Fibroblast of villous mesenchyme (primary cell): ENCODE measurements at places on chromosomes 12 and 14.
A peak's percentile ranks its signal among the peaks of the same experiment; 100 is the strongest.

DNA sequence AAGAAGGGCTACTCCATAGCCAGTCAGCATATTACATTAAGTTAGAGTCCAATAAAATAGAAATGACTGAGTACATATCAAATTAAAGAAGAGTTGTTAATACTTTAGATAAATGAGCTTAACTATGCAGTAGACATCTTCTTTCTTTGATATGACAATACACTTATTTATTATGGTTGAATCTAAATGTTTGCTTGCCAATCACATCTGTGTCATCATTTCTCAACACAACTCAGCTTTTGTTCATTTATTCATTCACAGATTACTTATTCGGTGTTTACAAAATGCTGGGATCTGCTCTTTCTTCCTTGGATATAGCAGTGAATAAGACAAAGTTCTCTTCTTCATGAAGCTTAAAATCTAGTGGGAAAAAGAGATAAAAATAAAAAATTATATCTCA, 614.6 kb upstream of the ATP2B1 start:
- no peak for DNase-seq

DNA sequence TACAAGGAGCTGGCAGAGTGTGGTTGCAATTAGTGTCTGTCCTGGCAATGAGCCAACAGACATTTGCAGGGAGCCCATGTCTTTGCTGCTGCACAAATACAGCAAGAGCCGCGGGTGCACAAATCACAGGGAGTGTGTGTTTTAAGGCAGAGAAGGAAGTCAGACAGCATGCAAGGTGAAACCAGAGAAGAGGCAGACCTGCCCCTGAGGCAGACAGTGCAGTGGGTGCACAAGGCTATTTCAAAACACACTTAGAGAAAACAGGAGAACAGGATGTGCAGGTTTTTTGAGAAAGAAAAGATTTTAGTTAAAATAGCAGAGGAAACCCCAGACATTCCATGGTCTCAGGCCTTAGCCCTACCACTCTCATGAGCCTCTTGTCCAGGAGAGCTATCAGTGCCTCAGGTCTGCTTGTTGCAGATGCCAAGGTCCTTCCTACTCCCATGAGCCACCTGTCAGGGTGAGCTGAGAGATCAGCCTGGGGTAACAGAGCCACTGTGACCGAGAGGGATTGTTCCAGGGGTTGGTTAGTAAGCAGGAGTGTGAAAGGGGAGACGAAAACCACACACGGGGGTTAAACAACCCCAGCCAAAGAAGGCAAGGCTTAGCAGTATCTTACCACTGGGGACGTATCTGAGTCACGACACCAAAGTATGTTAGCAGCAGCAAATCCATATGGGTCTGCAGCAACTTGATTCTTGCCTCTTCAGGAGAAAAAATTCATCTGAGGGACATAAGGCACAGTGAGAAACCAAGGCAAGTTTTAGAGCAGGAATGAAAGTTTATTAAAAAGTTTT, 78.1 kb downstream of the C14orf132 start:
- peak; percentile 56 for DNase-seq

DNA sequence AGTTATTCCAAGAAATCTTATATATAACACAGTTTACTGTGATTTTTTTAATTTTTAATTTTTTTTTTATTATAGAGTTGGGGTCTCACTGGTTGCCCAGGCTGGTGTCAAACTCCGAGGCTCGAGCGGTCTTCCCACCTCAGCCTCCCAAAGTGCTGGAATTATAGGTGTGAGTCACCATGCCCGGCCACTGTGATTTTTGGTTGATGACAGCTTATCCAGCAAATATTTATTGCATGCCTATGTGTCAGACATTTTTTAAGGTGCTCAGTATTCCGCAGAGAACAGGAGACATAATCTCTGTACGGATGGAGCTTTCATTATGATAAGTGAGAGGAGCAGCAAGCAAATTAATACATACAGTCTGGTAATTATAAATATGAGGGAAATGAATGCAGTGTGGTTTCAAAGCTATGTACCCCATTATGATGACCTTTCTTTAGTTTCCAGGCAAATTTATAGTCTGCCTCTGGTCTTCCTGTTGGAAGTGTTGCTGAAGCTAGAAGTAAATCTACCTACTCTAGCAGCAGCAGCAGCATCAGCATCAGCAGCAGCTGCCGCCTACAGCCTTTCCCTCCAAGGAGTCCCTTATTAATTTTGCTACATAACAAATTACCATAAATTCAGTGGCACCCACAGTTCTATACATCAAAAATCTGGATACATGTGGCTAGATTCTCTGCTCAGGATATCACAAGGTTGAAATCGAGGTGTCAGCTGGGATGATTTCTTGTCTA, 32.3 kb downstream of the FRS2 start:
- no peak for DNase-seq

- DNase-seq = no peak
Measured at GRCh38 chr14:44564908-44565307, 57.8 kb upstream of the FSCB start.

DNA sequence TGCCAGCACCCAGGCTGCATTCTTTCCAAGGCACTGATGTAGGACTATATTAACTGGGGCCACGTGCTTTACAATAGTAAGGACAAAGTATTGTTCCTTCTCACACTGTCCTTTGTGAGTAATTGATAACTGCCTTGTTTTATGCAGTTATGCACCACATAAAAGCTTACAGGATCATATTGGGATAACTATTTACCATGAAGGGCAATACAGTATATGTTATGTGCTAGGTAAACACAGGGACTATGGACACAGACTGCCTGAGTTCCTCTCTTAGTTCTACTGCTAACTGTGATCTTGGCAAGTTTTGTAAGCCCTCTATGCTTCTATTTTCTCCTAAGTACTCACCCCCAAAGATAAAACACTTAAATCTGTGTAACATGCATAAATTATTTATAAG, 183.7 kb downstream of the NOVA1 start:
- no peak for DNase-seq

GRCh38 chr12:132899033-132899432, 11.6 kb upstream of the CHFR start:
- no peak for DNase-seq

DNA sequence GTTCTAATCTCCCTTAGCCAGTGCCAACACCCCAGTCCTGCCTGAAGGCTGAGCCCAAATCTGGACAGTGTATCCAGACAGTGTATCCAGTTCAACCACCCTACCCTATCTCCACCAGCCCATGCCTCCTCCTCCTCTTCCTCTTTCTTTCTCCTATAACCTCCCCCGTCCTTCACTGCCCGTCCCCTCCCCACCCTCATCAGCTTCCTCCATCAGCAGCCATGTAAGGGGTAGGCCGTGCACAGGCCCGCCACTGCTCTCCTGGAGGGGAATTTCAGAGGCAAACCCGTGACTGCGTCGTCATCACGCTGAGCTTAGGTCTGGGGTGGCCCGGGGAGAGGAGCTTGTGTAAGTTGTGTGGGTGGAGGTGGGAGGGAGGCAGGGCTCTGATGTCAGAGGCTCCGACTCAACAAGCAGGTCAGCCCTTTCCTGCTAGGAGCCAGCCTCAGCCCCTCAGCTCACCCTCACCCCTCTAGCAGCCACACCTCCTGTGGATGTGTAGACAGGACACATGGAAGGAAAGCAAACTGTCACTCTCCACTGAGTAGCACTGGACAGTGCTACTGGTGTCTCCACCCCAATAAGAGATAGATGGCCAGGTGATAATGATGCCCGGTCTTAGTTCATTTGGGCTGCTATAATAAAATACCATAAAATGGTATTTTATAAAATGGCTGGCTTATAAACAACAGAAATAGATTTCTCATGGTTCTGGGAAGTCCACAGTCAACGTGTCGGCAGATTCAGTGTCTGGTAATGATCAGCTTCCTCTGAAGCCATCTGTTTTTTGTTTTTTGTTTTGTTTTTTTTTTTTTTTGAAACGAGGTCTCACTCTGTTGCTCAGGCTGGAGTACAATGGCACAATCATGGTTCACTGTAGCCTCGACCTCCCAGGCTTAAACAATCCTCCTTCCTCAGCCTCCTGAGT, 50.5 kb downstream of the IRF2BPL start:
- DNase-seq = peak; percentile 94

DNA sequence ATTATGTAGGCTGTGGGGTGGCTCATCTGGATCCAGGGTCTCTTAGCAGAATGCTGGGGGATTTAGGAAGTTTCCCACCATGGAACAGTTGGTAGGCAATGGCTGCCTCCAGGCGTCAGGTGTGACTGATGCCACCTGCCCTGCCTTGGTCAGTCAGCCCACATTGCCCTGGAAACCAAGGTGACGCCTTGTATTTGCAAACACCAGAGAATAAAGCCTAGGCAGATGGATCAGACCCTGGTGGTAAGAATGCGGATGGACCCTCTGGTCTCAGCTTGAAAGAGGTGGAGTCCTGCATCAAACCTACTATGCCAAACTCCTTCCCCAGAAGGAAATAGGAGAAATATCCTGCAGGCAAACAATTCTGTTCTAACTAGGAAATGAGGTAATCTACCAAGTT, 38.2 kb downstream of the NCKAP5L start:
- DNase-seq = no peak

- DNase-seq = no peak
Measured at GRCh38 chr14:63055631-63056030, 10.4 kb upstream of the KCNH5 start.

- DNase-seq = no peak
Measured at GRCh38 chr14:97273540-97273939, 476.4 kb downstream of the VRK1 start.

GRCh38 chr12:15770021-15770420, 19.2 kb downstream of the EPS8 start:
- no peak for DNase-seq

GRCh38 chr14:31746326-31746725, 185.1 kb downstream of the NUBPL start:
- no peak for DNase-seq

GRCh38 chr14:35257809-35258208, 34.4 kb upstream of the PSMA6 start:
- no peak for DNase-seq
